ENCODE measurements at places on chromosomes 1 and 21.

- no peak for DNase-seq
These were observed 147.6 kb upstream of the BARHL2 start for GRCh38 chr1:90864681-90865080.

GRCh38 chr1:65881067-65881594 is 88.4 kb downstream of the PDE4B start:
- no peak for DNase-seq

DNA sequence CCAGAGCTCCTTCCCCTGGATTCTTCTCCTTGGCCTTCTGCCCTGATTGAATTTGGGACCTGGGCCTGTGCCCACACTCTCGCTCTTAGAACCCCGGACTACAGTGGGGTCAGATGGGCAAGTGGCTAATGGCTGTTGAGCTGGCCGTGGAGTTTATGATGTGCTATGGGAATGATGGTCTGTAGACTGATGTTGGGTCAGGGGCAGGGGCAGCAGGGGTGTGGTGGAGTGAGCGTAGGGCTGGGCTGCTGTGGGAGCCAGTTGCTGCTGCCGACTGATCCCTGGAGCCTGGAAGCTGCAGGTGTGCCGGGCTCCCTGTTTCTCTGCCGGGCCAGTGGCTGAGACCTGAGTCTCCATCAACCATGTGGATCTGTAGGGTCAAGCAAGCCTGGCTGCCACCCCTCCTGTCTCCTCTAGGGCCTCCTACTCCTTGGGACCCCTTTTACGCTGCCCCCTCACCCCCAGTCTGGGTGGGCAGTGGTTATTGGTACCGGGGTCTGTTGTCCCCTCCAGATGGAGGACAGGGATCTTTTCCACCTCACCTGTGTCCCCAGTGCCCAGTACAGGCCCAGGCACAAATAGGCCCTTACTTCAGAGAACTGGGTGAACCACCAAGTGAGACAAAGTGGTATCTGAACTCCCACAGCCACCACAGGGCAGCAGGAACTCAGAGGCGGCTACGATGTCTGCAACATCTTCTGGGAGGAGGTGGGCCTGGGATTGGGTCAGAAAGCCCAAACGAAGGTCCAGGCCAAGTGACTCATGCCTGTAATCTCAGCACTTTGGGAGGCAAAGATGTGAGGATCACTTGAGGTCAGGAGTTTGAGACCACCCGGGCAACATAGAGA is 5.1 kb downstream of the PODN start:
- DNase-seq, result no peak

DNA sequence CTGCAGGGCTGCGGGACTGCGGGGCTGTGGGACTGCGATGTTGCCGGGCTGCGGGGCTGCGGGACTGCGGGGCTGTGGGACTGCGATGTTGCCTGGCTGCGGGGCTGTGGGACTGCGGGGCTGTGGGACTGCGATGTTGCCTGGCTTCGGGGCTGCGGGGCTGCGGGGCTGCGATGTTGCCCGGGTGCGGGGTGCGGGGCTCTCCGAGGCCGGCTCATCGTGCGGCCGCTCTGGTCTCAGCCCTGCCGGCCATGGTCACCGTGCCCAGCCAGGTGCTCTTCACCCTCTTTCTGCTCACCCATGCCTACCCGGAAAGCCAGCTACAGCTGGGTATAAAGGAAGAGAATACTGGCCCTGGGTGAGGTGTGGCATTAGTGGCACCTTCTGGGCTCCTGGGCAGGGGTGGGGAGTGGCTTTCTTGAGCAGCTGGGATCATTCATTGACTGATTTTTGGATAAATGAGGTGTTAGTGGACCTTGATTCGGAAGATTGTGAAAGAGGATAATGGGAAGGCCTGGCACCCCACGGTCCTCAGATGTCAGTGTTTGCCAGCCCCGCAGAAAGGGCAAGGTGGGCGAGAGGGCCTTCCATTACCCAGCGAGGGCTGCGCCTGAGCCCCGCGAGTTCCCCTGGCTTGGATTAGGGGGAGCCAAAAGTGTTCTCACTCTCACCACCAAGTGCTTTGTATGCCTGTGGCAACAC is 36.3 kb downstream of the COQ8A start:
- DNase-seq, result no peak

- DNase-seq, result no peak
These were observed 99.4 kb upstream of the SLC45A1 start for GRCh38 chr1:8218351-8219092.

- no peak for DNase-seq
These were observed 30.5 kb downstream of the BATF3 start for GRCh38 chr1:212669102-212669501.

Measured in NCI-H2171 (cell line).